ENCODE measurements at places on chromosomes 12 and 14. TPM values are rescaled to one million over a fixed set of nuclear protein-coding genes. Genes with fewer than 3 reads are reported as not detected.

Gene FOXN4
- total RNA-seq, result not detected

Gene TCTN1
- 19.2 TPM for total RNA-seq

Gene SMIM41
- not detected for total RNA-seq

Gene AICDA
- total RNA-seq, result not detected

Gene ARMH4
- 0.74 TPM for total RNA-seq

Gene SLC4A8
- 2.1 TPM for total RNA-seq

Gene CELA1
- total RNA-seq, result not detected

Gene A2M
- total RNA-seq, result 4.4 TPM

Gene CLEC2B
- 2.5 TPM for total RNA-seq

Gene SCNN1A
- 0.67 TPM for total RNA-seq

Gene CLEC4C
- total RNA-seq, result not detected

Gene HAL
- under 0.01 TPM for total RNA-seq

Gene POTEG
- not detected for total RNA-seq

Gene NFE2
- 0.15 TPM for total RNA-seq

Gene MAP1LC3B2
- 0.17 TPM for total RNA-seq

Gene SMOC1
- 2.2 TPM for total RNA-seq

All from bronchus fibroblast of lung (primary cell).